Inflammatory macrophage treated with lipopolysaccharide for 1 hour (primary cell): ENCODE measurements at places on chromosomes 11 and 22.

DNA sequence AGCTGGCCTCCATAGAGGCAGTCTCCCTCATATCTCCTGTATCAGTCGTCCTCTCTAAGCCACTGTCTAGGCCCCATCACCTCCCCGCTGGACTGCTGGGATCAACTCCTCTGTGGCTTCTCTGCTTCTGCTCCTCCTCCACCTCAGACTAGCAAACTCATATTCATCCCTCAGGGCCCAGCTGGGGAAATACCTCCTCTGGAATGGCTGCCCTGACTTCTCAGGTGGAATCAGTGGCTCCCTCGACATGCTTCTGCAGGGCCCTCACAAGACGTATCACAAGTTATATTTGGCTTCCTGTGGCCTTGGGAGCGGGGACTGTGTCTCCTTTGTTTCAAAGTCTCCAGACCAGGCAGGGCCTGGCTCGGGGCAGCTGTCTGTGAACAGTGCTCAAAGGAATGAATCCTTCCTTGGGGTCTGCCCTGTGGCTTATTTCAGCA, 10.0 kb downstream of the SLC29A2 start:
- DNase-seq: no peak

GRCh38 chr11:44454666-44455065, 110.8 kb upstream of the CD82 start:
- no peak for DNase-seq

DNA sequence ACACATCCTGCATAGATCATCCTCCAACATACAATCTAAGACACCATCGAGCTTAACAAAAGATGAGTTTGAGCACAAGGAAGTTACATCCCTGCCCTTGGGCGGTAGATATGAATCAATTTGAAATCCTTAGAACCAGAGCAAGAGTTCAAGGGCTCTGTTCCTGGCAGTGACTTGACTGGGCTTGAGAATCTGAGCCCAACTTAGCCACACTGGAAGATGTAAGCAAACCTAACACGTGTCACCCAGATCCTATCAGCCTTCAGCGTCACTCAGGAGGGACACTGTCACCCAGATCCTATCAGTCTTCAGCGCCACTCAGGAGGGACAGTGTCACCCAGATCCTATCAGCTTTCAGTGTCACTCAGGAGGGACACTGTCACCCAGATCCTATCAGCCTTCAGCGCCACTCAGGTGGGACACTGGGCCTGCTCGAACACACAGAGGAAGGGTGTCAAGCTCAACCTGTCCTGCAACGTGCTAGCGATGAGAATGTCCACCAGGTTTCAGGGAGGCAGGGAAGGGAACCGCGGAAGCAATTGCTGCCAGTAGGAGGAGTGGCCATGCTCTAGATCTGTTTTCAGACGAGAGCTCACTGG, 32.8 kb upstream of the CTSD start:
- no peak for DNase-seq

DNA sequence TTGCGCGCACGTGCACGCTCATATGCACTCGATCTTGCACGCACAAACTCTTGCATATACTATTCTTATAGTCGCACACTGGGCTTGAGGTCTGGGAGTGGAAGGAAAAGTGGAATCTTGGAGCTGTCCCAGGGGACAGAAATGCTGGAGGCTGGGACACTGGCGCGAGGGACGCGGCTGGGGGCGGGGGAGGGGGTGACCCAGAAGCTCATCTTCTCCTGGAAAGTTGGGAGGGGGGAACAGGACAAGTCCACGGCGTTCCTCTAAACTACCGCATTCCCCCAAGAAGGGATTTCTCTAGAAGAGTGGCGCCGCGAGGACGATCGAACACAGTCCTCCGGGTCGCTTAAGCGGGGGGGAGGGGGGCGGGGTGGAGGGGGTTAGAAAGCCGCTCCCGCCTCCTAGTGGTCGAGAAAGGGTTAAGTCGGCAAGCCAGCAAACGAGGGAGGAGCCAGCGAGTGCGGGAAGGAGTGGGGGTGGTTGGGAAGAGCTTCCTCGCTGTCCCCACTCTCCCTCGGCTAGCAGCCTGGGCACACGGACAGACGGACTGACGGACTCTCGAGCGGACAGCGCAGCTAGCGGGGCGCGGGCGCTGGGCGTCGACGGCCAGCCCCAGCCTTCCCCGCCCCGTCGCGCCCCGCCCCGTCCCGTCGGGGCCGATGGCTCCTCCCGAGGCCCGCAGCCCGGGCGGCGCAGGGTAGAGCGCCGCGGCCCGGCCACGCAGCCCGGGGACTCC, at the start of gene RTN4RL2:
Gene RTN4RL2 (plus strand): TSS at position 507 of the 736 bp plus-strand sequence. CDS start 338 bp downstream, outside the sequence.
- DNase-seq: no peak

DNA sequence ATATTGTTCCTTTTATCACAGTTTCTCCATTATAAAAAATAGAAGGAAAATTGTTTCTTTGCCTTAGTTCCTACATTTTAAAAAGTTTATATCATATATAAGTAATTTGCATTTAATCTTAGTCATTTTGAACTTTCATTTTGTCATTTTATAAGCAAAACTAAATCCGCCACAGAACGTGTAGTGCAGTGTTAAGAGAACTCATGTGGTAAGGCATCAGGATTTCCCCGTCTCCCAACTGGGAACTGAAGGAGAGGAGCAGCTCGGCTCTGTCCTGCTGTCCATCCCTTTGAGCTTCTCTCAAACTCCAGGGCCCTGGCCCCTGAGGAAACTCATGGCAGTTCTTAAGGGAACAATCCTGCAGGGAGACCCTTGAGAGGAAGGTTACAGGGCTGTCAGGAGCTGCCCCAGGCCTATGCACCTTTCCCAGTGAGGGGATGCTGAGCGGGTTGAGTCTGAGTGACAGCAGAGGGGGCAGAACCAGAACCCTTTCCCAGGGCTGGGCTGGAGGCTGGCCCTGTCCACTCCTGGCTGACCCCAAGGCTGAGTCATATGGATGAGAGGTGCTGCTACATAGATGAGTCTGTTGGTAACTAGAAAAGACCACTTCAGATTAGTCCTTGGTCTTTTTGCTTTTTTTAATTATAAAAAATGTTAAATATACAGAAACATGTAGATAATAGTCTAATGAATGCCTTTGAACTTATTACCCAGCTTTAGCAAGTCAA, 333.1 kb downstream of the TBC1D22A start:
- no peak for DNase-seq

GRCh38 chr11:121372028-121372427, 79.5 kb downstream of the SC5D start:
- no peak for DNase-seq

DNA sequence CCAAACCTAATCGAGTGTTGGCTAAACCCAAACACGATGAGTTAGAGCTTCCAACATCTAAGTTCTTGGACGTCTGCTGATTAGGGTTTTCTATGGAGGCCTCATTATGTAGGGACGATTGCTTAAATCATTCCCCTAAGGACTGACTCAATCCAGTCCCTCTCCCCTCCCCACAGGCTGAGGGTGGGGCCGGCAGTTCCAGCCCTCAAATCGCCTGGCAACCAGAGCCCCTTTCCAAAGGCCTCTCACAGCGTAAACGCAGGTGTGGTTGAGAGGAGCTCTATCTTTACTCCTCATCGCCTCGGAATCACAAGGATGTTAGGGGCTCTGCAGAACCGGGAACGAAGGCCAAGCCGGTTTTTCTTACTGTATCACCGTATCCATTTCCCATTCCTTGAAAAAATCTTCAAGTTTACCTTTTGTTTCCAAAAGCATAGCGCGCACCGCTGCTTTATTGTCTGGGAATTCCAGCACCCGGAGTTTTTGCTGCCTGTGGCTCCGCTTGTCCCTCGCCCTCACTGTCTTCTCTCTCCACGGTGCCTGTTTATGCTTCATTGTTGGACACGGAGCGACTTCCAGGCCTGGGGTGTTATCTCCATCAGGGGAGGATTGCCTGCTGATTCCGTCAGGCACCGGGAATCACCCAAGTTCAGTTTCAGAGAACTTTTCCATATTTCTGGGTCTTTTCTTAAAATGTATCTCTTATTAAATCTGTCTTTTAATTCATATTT, 13.8 kb upstream of the IFITM3 start:
- DNase-seq: no peak

- DNase-seq: peak; percentile 57
These were observed 83.6 kb upstream of the CRTAM start for GRCh38 chr11:122754553-122755322.

- DNase-seq: no peak
These were observed 17.3 kb upstream of the RFPL3 start for GRCh38 chr22:32340411-32340810.

DNA sequence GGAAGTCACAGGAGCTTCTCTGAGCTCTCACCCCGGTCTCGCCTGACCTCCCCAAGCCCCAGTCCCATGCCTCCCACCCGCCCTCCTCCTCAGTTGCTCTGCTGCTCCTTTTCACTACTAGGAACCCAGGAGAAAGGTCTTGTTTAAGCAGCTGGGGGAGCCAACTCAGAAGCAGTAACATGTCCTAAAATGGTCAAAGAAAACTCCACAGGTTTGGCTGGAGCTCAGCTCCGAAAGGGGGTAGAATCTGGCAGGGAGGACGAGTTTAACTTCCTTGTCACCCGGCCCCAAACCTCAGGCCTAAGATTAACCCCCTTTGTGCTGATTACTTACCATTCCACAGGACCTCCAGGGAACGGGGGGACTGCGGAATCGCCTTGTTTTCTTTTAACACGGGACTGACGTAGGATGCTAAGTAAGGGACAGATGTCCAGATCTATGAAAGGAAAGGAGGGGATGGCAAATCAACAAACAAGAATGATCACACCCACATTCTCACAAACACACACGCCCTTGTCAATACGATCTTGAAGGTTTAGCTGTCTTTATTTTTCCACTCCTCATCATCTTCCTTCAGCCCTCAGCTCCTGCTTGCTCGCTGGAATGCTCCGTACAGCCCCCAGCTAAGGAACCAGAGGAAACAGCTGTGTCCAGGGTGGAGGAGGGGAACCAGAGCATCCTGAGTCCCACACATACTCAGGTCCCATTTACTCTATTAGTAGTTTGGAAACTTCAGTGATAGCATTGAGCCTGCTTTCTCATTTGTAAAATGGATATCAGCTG, 13.5 kb downstream of the PCSK7 start:
- DNase-seq: no peak
